Suprapubic skin (tissue), 4 donors: ENCODE measurements at places on chromosomes 4 and X. TPM values are rescaled to one million over a fixed set of nuclear protein-coding genes. Genes with fewer than 3 reads are reported as not detected.

- DNase-seq, result no peak
Measured at GRCh38 chr4:87121341-87122065, 98.9 kb downstream of the KLHL8 start.

- no peak for DNase-seq
Measured at GRCh38 chrX:77564823-77565222, 117.6 kb downstream of the FGF16 start.

DNA sequence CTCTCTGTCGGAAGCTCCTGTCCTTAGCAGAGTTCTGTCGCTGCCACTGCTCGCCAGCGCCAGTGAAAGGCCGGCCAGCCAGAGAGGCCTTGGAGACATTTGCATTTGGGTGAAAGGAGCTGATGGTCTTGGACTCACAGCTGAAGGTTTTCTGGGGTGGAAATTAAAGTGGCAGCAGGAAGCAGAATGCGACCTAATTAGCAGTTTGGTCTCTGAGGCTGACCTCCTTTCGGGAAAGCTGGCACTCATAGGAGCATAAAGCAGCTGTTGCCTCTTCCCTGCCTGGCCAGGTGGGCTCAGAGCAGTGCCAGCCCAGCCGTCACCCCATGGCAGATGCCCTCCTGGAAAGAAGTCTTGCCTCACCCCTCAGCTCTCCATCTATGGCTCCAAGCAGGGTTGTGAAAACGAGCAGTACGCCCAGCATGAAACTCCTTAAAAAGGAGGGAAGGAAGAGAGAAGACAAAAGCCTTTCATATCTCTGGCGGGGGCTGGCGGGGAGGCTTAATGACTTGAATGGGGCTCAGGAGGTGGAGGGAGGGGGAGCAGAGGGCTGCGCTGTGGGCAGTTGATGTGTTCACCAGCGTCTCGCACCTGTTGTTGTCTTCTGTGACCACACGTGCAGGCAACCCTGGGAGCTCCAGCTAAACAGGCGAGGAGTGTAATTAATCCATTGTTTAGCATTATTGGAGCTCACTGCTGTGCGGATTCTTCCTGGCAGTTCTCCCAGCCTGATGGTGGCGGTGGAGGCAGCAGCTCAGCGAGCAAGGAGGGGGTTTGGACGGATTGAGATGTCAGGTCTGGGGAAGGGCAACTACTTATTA is 264.0 kb downstream of the MID1IP1 start:
- no peak for DNase-seq

GRCh38 chr4:173513651-173514050 is 16.4 kb downstream of the HAND2 start:
- DNase-seq, result no peak

DNA sequence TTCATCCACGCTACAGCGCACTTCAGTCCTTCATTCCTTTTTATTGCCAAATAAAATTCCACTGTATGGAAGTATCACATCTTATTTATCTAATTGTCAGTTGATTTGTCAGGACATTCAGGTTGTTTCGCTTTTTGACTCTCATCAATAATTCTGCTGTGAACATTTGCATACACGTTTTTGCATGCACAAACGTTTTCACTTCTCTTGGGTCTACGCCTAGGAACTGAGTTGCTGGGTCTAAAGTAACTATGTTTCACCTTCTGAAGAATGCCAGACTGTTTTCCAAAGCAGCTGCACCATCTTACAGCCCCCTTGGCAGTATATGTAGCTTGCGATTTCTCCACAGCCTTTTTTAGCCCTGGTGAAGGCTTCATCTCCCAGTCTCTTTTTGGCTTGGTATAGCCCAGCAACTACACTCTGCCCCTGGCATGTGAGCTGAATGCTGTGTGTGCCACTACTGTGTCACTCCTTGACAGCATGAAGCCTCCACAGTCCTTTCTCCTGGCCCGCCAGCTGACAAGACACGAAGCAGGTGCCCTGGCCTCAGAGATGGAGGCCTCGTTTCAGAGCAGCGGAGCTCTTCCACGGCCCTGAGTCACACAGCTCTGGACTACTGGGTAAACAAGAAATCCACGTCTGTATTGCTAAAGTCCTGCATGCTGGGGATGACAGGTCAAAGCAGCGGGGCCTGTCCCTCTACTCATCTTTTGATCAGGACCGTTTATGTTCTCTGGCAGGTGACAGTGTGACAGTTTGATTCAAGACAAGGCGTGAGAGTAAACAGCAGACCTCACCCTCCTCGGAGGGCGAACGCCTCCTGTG is 75.5 kb downstream of the NSUN7 start:
- peak; percentile 31 for DNase-seq

Gene FBXL5
- 100 TPM for total RNA-seq

- DNase-seq, result no peak
Measured at GRCh38 chr4:37762294-37762990, 64.0 kb upstream of the PGM2 start.

DNA sequence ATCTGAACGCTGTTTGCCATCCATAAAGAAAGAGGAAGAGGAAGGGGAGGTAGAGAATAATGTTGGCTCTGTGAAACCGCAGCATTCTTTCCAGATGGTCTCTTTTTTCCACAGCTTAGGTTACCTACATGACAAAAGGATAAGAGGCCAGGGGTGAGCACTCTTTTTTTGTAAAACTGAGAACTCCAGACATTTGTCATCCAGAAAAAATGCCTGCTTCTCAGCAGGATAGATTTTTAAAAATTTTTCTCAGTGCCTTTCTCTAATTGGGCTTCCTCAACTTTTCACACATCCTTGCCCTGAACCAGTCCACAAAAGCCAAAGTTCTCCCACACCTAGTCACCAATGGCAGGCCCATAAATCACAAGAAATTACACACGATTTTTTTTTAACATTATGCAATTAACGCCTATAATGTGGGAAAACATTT is 158.1 kb upstream of the TENM3 start:
- DNase-seq, result no peak

- DNase-seq, result no peak
Measured at GRCh38 chrX:45447331-45447730, 246.7 kb upstream of the DIPK2B start.

- no peak for DNase-seq
Measured at GRCh38 chrX:11406109-11406765, 113.0 kb downstream of the AMELX start.

DNA sequence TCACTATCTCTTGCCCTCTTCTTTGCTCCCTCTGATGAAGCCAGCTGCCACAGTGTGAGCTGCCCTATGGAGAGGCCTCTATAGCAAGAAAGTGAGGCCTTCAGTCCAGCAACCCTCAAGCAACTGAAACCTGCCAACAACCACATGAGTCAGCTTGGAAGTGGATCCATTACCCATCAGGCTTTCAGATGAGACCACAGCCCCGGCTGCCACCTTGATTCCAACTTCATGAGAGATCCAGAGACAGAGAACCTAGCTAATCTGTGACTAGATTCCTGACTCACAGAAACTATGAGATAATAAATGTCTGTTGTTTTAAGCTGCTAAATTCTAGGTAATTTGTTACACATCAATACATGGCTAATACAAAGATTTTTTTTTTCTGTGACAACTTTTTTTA is 20.4 kb upstream of the WAS start:
- no peak for DNase-seq

Gene KANTR
- total RNA-seq, result 81.3 TPM

- no peak for DNase-seq
Measured at GRCh38 chr4:24884902-24885301, 27.9 kb downstream of the CCDC149 start.

Gene ZCCHC12
- total RNA-seq, result not detected

DNA sequence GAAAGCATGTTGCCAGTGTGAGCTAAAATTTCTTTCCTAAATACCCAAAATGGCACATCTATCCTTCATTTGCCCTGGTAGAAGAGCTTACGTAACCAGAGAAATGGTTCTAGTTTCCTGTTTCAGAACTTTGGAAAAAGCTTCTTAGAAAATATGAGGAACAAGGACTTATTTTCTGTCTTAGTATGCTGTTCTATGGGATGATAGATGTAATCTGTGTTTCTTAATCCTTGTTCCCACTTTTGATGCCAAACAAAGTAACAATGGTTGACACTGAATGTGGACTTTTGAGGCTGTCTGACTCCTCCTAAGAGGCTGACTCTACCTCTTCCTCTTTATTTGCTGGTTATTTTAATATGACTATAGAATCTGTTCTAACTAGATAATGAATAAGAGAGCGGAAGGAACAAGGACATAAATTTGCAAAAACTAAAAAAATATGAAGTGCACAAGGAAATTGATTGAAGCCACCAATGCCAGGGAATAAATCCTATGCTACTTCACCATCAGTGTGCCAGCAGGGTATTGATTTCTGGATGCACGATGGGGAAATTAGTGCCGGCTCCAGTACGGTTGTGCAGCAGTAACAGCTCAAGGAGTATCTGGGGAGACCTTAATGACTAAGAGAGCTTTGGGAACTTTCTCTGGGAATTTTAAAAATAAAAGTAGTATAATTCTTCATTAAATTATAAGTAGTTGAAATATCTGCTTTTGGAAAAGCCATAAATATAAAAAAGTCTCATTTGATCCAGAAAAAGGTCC is 39.4 kb upstream of the TET2 start:
- no peak for DNase-seq

- peak; percentile 72 for DNase-seq
Measured at GRCh38 chr4:133151691-133152329, 2.7 kb downstream of the PCDH10 start.

DNA sequence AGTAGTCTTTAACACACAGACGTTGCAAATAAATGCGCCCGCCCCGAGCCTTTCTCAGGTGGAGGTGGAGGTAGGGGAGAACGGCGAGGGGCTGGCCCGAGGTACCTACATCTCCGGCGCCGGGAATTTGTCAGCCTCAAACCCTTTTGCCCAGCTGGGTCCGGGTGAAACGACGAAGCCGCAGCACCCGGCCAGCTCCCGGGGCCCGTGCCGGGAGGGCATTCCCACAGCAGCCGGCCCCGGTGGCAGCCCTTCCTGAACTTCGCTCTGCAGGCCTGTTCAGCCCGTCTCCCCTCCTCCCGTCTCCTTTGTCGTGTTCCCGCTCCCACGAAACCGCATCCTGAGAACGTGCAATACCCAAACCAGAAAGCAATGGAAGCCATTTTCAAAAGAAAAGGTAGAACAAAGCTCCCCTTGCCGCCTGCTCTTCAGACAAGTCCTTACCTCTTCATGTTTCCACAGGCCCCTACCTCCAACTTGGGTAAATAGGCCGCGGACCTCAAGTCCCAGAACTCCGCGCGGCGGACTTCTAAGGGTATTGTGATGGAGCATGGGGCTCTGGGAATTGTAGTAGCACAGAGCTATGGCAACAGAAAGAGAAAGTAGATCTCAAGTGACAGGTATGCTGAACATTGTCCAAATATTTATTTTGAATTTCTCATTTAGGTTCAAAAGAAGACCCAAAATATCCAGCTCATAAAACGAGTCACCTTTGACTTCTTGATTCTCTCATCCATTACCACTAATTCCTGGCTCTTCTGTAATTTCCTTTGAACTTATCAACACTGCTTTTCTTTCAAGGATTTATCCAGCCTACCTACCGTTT is at the start of gene RBM41:
Gene RBM41 (minus strand): TSS at position 501 of the 826 bp plus-strand sequence. CDS start 49 bp downstream, at position 452.
- peak; percentile 77 for DNase-seq

GRCh38 chr4:147822128-147822527 is 90.2 kb downstream of the ARHGAP10 start:
- peak; percentile 81 for DNase-seq

DNA sequence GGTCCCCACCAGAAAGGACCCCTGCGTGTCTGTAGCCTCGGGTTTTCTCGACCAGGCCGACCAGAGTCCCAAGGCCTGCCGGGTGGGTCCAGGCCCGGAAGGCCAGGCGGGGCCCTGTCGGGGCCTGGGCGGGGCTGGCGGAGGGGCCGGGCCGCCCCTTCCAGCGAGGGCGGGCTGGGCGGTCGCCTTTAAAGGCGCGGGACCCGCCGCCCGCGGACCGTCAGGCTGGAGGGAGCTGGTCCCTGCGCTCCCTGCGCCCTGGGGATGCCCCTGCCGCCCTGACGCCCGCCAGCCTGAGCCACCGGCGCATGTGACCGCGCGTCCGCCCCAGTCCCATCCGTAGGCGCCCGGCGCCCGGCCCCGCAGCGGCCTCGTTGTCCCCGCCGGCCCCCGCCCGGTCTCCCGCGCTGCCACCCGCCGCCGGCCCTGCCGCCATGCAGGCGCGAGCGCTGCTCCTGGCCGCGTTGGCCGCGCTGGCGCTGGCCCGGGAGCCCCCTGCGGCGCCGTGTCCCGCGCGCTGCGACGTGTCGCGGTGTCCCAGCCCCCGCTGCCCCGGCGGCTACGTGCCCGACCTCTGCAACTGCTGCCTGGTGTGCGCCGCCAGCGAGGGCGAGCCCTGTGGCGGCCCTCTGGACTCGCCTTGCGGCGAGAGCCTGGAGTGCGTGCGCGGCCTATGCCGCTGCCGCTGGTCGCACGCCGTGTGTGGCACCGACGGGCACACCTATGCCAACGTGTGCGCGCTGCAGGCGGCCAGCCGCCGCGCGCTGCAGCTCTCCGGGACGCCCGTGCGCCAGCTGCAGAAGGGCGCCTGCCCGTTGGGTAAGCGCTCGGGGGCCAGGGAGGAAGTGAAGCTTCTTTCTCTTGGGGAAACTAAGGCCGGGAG is at the start of gene HTRA3:
Gene HTRA3 (plus strand): TSS at position 220 of the 883 bp plus-strand sequence. CDS start 215 bp downstream, at position 435.
- DNase-seq, result no peak

- DNase-seq, result no peak
Measured at GRCh38 chrX:12929701-12930100, 23.3 kb downstream of the TLR8 start.

Gene ESX1
- total RNA-seq, result not detected

DNA sequence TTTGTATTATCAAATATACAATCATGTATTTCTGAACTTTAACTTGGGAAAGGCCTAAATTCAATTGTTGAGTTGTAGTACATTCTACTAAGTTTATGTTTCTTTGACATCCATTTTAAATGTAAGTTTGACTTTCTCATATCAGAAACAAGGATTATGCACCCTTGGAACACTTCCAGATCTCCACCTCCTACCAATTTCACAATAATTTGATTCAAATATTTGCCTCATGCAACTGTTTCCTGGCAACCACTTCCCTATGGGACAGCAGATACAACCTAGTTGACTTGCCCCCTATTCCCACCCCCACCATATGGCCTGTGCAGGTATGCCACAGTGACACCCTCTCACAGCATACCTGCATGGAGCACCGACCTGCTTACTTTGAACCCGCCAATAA is 506.4 kb upstream of the PABPC4L start:
- DNase-seq, result no peak

GRCh38 chrX:53084863-53085262 is 2.7 kb downstream of the TSPYL2 start:
- no peak for DNase-seq

GRCh38 chrX:49193542-49193964 is 6.4 kb downstream of the SYP start:
- DNase-seq, result no peak

DNA sequence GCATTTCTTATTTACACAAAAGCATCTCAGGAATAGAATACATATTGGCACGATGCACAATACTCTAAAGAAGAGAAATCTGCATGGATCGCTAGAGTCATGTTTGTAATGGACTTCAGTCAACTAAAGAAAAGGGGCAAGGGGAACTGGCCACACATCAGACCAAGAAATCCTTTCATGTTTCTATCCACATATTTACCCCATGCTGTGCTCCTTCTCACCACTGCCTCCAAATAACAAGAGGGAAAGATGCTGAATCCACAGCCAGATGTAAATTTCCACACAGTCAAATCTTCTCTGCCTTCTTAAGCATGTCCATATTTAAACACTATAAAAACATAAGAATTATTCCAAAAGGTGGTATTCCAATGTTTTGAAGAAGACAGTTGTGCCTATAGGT is 67.6 kb downstream of the COX18 start:
- no peak for DNase-seq

Gene PTTG2
- not detected for total RNA-seq
